Smooth muscle cell of the pulmonary artery (primary cell): ENCODE measurements at places on chromosomes 16 and 17. TPM values are rescaled to one million over a fixed set of nuclear protein-coding genes. Genes with fewer than 3 reads are reported as not detected.

Gene LRRC46
- total RNA-seq: 0.10 and 0.20 TPM in 2 replicates

Gene GPR142
- total RNA-seq: 0.26 TPM in 1 of 2 replicates, not detected in the other

Gene HEATR9
- total RNA-seq: not detected in 2 replicates

Gene NPIPB6
- 0.85 and 0.89 TPM in 2 replicates for total RNA-seq

Gene WSCD1
- 0.85 and 6.9 TPM in 2 replicates for total RNA-seq
